ENCODE measurements at places on chromosomes 5 and 9.

GRCh38 chr9:20603524-20604268 lies 18.6 kb downstream of the MLLT3 start:
- no peak for DNase-seq

DNA sequence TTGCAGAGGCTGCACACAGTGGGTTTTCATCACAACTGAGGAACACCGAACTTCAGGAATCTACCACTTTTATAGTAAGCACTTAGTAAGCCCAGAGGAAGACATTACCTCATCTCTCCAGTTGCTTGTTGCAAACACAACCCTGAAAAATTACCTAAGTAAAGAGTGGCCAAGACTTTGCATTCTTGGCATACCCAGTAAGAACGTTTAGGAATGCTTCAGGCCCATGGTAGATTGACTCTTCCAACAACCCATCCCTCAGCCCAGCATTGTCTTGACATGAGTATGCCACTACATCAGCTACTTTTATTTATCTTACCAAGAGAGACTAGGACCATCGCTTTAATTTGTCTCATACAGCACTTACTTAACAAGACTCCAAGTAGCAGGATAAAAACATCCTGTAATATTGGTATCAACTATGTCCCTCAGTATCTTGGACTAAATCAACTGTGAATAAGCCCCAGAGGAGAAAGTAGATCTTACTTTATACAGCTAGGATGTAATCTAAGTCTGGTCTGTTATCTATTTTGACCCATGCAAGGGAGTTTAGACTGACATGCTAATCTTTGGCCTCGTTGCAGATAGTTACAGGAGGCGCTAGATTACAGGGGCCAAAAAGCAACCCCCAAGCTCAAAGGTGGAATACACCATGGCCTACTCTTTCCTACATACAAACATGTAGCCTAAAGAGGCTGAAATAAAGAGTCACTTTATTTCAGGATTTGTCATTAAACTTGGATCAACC lies 114.9 kb downstream of the INVS start:
- DNase-seq, result no peak

DNA sequence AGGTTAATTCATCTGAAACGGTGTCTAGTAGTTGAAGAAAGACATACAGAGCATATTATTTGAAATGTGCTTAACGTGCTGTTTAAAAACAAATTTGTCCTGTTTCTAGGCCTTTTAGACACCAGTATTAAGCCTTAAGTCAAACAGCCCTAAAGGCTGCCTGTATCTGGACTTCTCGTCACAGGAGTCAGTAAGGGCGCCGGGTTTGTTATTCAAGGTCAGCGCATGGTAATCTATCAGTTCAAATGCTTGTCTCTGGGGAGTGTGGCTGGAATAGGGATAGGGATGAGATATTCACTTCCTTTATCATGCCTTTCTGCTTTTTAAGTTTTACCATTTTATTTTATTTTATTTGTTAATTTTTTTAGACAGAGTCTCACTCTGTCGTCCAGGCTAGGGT lies 9.4 kb upstream of the CNOT6 start:
- no peak for DNase-seq

- DNase-seq, result no peak
These were observed 388.7 kb downstream of the EFNA5 start for GRCh38 chr5:107282061-107282460.

- no peak for DNase-seq
These were observed 17.9 kb downstream of the PDZD2 start for GRCh38 chr5:31656806-31657205.

DNA sequence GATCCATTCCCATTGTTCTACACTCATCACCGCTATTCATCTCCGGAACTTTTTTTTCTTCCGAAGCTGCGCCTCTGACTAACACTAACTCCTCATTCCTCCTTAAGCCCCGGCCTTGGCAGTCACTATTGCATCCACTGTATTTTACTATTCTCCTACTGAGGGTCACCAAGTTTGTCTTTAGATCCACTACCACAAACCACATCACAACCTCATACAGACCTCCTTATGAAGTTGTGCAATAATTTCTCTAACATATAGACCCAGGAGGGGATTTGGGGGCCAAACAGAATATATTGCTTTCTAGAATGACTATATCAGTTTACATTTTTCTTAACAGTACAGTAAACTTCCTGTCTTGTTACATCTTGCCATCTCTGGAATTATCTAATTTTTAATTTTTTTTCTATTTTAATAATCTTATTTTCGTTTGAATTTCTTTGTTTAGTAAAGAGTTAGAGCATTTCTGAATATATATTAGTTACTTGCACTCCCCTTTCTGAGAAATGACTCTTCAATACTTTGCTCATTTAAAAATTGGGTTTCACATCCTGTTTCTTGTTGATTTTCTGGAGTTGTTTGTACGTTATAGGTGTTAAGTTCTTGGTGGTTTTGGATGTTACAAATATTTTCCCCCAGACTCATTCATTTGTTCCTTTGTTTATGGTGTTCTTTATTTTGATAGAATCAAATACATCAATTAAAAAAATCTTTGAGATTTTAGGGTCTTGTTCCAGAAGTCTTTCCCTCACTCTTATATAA lies 37.1 kb downstream of the DMRT2 start:
- DNase-seq, result no peak

DNA sequence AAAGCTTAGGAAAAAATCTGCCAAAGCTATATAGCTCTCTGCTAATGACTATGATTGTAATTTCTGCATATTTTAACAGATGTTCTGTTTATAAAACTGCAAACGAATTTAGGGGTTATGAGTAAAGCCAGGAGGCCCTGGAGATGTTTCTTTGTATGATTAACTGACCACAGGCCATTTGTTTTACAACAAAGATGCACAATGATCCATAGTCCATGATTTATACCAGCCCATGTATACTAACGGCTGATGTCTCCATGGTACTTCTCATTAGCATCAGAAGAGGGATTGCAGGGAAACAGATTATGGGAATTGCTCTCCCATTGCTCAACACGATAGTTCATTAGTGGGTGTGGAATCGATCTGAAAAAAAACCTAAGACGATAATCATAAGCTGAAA lies 78.9 kb downstream of the PPP2R2B start:
- DNase-seq, result no peak

GRCh38 chr5:146595088-146595487 lies 79.1 kb upstream of the GPR151 start:
- no peak for DNase-seq

- no peak for DNase-seq
These were observed 29.1 kb downstream of the FOCAD start for GRCh38 chr9:20713172-20713571.

GRCh38 chr5:80495891-80496290 lies 8.0 kb downstream of the FAM151B start:
- DNase-seq, result peak; percentile 32

DNA sequence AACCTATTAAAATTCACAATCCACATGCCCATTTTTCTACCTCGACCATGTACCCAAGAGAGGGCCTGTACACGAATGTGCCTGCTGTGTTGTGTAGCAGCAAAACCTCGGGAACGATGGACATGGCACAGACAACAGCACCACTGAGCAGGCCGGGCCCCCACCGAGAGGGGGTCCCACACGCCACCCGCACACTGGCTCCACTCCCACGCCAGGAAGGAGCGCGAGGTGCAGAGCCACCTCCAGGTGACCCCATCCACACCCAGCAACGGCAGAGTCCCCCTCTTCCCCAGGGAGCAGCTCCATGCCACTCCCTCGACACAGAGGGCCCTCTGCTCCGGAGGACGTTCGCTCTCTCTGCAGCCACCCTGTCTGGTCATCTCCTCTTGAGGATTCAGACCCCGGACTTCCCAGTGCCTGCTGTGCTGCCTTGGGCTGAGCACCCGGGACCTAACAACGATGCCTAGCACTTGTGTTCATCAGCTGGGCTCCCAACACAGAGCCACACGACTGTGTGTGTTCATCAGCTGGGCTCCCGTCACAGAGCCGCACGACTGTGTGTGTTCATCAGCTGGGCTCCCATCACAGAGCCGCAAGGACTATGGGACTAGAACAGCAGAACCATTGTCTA lies 25.3 kb upstream of the ADAMTS2 start:
- DNase-seq, result no peak

DNA sequence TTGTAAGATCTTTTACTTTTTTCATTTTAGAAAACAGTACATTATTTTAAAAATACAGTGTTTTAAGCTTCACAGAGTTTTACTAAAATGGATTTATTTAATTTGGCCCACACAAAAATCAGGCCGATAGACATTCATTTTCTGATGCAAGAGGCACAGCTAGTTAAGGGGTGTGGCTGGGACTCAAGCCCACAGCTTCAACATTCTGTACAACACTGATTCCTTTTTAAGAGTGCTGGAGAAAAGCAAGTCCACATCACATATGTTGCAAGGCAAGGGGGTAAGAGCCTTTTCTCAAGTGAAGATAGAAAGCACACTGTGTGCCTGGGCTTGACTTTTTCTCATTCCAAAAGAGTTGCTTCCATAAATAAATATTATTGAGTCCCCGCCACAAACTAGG lies 195.9 kb downstream of the RFK start:
- no peak for DNase-seq

GRCh38 chr9:69963803-69964202 lies 79.8 kb upstream of the MAMDC2 start:
- DNase-seq, result no peak

DNA sequence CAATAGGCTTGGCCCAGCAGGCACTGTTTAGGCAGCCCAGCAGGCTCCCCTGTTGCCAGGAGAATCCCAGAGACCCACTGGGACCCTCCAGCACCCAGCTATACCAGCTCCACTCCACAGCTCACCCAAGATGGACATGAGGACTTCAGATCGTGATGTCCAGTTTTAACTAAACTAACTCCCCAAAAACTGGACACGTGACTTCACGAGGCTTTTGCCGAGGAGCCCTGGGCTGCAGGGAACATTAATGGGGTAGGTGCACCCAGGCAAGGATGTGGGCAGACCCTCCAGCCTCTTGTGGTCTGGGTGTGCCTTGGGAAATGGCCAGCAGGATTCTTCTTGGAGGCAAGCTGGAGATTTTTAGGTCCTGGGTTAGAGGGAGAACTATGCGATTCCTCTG lies 8.9 kb upstream of the NKD2 start:
- DNase-seq, result no peak

DNA sequence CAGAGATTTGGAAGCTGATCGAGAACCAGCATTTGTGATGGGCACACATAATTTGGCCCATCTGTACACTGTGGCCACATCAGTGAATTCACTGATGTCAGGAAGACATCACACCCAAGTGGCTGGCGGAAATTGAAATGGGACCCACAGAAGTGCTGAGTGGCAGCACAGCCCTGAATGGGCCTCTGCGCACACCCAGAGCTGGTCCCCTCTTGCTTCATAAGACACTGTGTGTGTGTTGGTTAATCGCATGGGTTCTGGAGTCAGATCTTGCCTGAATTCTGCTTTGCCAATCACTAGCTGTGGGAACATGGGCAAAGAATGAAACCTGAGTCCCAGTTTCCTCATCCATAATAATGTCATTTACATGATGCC lies 72.2 kb downstream of the PCSK5 start:
- no peak for DNase-seq

DNA sequence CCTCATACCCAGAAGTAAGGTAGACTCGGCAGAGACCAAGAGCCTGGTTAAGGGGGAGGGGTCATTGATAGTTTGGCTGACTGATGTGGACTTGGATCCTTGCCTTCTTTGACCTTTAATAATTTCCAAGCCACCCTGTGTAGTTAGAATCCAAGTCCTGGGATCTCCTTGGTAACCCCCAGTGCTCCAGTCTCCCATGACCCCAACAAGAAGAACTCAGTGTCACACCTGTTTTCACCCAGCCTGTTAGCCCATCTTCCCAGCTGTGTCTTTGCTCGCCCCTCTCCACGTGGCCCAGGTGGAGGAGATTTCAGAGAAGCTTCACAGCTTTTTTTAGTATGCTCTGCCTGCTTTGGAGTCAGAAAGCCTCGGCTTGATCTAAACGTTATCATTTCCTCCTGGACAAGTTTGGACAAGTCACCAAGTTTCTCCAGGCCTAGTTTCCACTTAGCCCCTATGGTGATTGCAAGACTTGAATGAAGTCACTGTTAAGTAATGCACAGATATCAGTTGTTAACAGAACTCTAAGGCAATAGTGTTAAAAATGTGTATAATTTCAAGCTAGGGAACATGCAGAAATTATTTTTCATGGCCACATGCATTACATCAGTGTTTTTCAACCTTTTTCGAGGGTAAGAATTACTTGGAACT lies 170.0 kb downstream of the TMEM38B start:
- DNase-seq, result no peak

Measured in hematopoietic multipotent progenitor cell treated with erythropoietin and hydrocortisone succinate and interleukin-3 and kit ligand, for 6 days (in vitro differentiated cells).